WTC11 (cell line): ENCODE measurements at places on chromosomes 2 and 18.

GRCh38 chr2:170139276-170139967 lies 38.5 kb upstream of the MYO3B start:
- peaks cover 3% of the 10 kb centered on the region for H3K27me3 ChIP-seq
- H3K4me3 ChIP-seq, result no peak overlapping the region
- peaks cover 16% of the 10 kb centered on the region for H3K36me3 ChIP-seq
- DNase-seq, result no peak
- H3K4me1 ChIP-seq, result peaks cover 22% of the 10 kb centered on the region

DNA sequence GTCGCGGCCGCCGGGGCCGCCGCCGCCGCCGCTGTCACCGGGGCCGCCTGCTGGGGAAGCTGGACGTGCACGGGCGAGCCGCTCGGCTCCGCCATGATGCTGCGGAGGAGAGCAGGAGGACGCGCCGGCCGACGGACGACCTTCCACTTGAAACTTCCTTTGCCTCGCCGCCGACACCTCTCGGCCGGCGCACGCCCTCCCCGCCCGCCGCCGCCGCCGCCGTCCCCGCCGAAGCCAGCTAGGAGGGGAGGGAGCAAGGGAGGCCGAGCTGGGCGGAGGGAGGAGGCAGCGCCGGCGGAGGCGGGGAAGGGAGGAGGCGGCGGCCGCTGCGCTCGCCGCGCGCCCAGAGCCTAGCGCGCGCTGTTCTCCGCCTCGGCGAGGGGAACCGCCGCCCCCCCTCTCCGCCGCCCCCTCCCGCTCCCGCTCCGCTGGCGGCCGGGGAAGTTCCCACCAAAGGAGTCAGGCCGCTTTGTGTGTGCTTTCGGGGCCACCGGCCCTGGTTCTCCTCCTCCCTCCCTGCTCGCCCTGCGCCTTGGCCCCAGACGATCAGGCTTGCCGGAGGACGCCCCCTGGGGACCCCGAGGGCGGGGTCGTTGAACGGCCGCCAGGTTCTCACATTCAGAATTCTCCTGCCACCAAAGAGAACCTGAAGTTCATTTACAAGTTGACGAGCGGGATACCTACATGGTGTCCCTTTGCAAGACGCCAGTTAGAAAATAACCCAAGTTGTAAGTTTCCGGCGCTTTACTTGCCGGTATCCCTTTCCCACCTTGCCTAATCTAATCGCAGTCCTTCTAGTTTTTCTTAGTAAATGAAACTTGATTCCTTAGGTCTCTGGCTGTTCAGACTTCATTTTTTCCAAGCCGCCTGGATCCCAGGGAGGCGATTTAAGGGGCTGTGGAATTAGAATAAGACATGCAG lies at the start of gene STK39:
STK39 (minus strand) TSS at position 255 of the 921 bp plus-strand sequence; CDS start at position 95, 160 bp downstream.
- no peaks in the 10 kb centered on the region for H3K36me3 ChIP-seq
- peak within 1 kb of the TSS; percentile 93 for H3K27ac ChIP-seq
- peaks cover 44% of the 10 kb centered on the region for H3K4me1 ChIP-seq
- no peaks in the 10 kb centered on the region; the same call in 1 of the 2 replicates for H3K27me3 ChIP-seq
- peak within 1 kb of the TSS; percentile 91 for H3K4me3 ChIP-seq

- H3K27ac ChIP-seq, result no peak overlapping the region
- H3K4me1 ChIP-seq, result peaks cover 11% of the 10 kb centered on the region
- H3K27me3 ChIP-seq, result no peaks in the 10 kb centered on the region
Measured at GRCh38 chr2:26330604-26331003, 15.3 kb upstream of the SELENOI start.

GRCh38 chr2:7670905-7671641 lies 753.9 kb downstream of the RNF144A start:
- peaks cover 35% of the 10 kb centered on the region for H3K4me1 ChIP-seq

DNA sequence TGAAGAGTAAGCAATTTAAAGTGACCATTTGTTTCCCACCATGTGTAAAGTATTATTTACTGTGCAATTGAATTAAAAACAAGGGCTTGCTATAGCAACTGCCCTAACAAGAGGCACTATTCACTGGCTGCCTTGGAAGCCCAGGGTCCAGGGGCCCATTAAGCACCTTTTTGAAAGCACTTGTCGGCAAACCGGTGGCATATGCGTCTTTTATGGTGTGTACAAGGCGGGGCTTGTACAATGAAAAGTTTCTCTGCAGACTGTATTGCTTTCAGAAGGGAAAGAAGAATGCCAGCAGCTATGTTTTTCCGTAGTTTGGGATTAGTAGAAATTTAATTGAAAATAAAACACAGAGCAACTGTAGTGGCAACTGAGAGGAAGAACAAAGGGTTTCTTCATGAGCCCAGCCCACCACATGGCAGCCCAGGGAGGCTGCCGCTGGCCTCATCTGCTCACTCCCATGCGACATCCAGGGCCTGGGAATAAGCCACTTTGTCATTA lies 279.5 kb upstream of the PARD3B start:
- peaks cover 14% of the 10 kb centered on the region for H3K36me3 ChIP-seq
- H3K4me1 ChIP-seq, result peaks cover 37% of the 10 kb centered on the region
- H3K27ac ChIP-seq, result no peak overlapping the region
- DNase-seq, result no peak

DNA sequence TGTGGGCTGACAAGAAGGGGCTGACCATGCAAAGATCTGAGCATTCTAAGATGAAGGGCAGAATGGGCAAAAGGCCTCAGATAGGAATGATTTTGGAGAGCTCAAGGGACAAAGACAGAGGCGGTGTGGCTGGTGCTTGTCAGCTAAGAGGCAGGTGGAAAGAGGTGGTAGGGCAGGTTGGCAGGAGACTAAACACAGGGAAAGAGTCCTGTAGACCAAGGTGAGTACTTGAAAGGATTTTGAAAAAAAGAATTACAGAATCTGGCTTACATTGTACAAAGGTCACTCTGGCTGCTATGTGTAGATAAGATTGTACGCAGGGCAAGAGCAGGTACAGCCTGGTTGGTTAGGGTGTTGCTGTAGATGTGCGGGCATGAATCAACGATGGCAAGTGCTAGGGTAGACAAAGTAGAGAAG lies 50.6 kb downstream of the STK39 start:
- no peak for DNase-seq
- no peaks in the 10 kb centered on the region for H3K36me3 ChIP-seq
- no peak overlapping the region for H3K4me3 ChIP-seq

DNA sequence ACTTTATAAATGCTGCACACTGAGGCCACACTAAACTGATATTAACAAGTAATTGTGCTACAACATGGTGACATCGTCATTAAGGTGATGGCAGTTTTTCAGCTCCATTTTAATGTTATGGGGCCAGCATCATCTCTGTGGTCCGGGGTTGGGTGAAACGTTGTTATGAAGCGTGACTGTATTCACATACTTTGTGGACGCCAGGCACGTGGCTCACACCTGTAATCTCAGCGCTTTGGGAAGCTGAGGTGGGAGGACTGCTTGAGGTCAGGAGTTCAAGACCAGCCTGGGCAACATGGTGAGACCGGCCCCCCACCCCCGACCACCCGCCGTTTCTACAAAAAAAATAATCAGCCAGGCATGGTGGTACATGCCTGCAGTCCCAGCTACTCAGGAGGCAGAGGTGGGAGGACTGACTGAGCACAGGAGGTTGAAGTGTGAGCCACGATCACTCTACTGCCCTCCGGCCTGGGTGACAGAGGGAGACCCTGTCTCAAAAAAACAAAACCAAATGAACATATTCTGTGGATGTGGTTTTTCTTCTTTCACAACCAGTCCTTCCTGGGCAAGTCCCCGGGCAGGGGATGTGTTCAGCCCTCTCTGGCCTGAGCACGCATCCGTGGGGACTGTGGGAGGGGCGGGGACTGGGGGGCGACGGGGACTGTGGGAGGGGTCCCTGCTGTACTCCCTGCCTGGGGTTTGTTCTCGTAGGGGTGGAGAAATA lies 12.9 kb upstream of the GAL3ST2 start:
- no peak overlapping the region for H3K4me3 ChIP-seq
- no peak for DNase-seq
- H3K27me3 ChIP-seq, result peaks cover 3% of the 10 kb centered on the region; the same call in 1 of the 2 replicates
- peaks cover 20% of the 10 kb centered on the region for H3K36me3 ChIP-seq
- H3K4me1 ChIP-seq, result peaks cover 5% of the 10 kb centered on the region; the same call in 1 of the 2 replicates

DNA sequence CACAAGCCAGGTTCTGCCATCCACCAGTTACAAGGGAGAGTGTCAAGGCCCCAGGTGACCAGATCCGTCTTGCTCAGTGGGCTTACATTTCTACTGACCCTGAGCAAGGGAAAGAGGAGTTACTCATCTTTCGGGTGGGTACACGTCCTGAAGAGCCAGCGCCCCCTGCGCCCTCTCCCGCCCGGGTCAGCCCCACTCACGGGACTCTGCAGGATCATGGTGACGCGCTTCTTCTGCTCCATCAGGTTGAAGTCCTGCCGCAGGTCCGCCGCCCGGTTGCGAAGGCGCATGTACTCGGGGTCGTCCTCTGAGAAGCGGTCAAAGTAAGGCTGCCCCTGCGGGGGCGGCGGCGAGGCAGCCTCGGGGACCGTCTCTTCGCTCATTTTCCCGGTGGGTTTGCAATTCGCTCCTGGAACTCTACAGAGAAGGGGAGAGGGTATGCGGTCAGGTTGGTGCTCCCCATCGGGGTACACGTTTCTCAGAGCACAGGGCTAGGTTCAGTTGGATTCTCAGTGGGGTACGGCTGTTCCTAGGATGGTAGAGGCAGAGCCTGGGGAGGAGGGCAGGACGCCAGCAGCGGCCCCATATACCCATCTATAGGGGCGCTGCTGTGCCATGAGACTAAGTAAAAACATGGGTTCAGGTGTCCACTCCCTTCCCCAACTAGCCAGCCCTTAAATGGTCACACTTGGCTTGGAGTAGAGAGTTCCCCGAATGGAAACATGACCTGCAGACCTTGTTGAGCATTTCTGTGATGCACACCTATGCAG lies 61.8 kb downstream of the ADD2 start:
- H3K27me3 ChIP-seq, result no peaks in the 10 kb centered on the region
- H3K27ac ChIP-seq, result no peak overlapping the region
- H3K36me3 ChIP-seq, result peaks cover 51% of the 10 kb centered on the region
- H3K4me3 ChIP-seq, result no peak overlapping the region
- DNase-seq, result no peak
